ENCODE measurements at places on chromosomes 7 and 10. TPM values are rescaled to one million over a fixed set of nuclear protein-coding genes. Genes with fewer than 3 reads are reported as not detected.

The PODXL gene
- 26.9 TPM for polyA plus RNA-seq

The PDZD8 gene
- polyA plus RNA-seq, result 34.7 TPM

The PITRM1 gene
- polyA plus RNA-seq, result 57.9 TPM

The GPER1 gene
- 1.1 TPM for polyA plus RNA-seq

DNA sequence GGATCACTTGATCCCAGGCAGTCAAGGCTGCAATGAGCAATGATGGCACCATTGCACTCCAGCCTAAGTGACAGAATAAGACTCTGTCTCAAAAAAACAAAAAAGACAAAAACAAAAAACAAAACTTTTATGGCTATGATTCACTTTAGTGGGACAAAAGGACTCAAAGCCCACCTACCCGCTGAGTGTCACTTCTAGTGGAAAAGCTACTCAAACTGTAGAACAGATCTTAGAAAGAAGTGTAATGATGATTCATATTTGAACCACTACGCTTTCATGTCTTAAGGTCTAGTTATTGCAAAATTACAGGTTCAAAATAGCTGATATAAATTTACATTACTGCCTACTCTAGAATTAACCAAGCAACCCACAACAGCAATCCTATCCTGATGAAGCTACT lies 47.1 kb upstream of the OTUD1 start:
- DNase-seq, result no peak

- no peak for DNase-seq
These were observed 410.1 kb downstream of the SUGCT start for GRCh38 chr7:40544871-40545303.

DNA sequence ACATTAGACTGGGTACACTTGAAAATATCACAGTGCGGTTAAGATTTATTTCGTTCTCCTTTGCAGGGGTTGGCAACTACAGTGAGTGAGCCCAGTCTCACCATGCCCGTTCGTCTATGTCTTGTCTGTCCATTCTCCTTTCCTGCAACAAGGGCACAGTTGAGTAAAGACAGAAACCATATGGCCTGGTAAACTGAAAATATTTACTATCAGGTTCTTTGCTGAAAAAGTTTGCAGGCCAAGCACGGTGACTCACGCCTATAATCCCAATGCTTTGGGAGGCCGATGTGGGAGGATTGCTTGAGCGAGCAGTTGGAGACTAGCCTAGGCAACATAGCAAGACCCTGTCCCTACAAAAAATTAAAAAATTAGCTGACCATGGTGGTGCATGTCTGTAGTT lies 11.4 kb upstream of the KCTD7 start:
- DNase-seq, result no peak

DNA sequence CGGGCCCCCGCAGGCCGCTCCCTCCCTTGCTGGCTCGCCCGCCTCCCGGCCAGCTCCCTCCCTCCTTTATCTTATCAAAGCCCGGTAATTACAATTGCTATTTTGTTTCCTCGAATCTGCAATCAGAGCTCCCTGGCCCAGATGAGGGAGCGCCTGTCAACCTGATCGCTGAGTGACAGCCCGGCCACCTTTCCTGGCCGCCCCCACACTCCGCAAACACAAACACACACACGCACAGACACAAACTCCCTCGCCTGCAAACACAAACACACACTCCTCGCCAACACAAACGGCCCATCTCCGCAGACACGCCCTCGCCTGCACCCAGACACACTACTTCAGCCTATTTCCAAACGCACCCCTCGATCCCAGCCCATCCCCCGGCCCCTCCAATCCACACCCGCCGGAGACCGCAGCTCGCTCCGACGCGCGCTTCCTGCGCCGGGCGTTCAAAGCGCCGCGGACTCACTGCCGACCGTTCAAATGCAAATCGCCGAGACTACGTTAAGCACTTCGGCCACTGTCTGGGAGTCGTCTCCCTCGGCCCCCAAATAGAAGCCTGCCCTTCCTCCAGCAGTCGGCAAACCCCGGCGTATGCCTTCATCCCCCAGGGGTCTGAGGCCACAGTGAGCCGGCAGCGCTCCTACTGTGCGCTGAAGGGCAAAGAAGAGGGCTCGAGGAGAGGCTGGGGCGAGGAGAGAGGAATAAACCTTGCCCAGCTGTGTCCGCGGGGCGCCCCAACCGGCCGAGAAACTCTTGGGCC lies 3.0 kb upstream of the FGF8 start:
- peak; percentile 85 for DNase-seq

DNA sequence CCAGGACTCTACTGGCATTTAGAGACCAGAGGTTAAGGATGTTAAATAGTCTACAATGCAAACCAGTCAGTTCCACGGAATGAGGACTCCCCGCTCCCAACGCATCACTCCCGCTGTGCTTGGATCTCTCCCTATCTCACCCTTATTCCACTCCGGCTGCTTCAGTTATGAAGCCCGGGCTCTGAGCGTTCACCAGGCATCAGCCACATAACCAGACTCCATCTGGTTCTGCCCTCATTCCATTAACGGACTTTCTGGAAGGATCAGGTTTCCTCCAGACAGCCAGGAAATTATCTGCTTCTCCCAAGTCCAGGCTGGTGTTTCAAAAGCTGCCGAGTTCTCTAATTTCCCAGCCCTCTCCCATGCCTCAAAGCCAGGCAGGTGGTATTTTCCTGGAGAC lies 499.3 kb downstream of the GLRX3 start:
- DNase-seq, result no peak

DNA sequence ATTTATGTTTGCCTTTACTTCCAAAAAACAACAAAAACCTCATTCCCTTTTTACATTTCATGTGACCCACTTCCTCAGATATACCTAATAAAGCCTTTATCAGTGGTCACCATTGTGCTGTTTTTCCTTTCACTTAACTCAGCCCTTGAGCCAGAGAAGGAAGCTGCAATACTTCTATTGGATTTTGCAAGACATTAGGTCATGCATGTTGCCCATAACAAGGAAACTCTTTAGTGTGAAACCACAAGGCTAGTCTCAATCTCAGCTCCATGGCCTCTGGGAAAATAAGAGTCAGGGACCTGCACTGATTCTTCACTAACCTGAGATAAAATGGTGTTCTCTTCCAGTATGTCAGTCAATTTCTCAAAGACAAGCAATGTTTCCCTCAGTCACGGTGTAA lies 27.8 kb downstream of the STEAP4 start:
- peak; percentile 7 for DNase-seq

DNA sequence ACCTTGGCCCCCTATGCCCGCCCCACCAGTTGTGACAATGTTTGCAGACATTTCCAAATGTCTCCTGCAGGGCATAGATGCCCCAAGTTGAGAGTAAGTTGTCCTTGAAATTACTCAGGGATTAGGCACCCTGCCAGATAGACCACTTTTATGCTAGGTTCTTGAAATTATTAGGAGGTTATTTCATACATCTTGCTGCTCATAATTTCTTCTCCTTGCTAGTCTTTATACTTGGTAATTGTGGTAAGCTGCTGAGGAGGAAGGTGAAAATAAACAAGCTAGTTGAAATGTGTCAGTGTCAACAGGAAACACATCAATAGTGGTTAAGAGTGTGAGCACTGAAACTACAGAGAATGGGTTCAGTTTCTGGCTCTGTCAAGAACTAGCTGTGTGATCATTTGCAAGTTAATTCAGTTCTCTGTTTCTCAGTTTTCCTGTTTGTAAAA lies 63.7 kb upstream of the AOAH start:
- no peak for DNase-seq

- DNase-seq, result no peak
These were observed 755 bp downstream of the FAM171A1 start for GRCh38 chr10:15370212-15370855.

All from large intestine (tissue), 12 donors.